ENCODE measurements at places on chromosomes 1 and 21. TPM values are rescaled to one million over a fixed set of nuclear protein-coding genes. Genes with fewer than 3 reads are reported as not detected.

The LORICRIN gene
- total RNA-seq = not detected

GRCh38 chr1:5390504-5390903 is 601.7 kb downstream of the NPHP4 start:
- peak; percentile 11 for DNase-seq

GRCh38 chr1:228085287-228085951 is 2.9 kb downstream of the ARF1 start:
- DNase-seq = no peak

GRCh38 chr1:81126989-81127581 is 673.6 kb upstream of the ADGRL2 start:
- DNase-seq = no peak

DNA sequence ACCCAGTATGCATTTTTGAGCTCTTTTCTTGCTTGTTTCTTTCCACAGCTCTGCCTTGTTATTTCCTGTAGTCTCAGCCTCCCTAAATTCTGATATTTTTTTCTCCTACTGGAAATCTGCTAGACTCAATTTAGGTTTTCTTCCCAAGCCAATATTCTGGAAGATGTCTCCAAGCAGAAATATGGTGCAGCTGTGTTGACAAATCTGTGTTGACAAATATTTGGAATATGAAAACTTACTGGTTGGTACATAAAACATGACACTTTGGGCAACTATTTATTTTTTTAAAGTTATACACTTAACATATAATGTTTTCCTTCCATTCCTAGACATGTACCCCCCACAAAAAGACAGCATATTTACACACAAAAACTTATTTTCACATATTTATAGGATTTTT is 1048.4 kb downstream of the NCAM2 start:
- no peak for DNase-seq

DNA sequence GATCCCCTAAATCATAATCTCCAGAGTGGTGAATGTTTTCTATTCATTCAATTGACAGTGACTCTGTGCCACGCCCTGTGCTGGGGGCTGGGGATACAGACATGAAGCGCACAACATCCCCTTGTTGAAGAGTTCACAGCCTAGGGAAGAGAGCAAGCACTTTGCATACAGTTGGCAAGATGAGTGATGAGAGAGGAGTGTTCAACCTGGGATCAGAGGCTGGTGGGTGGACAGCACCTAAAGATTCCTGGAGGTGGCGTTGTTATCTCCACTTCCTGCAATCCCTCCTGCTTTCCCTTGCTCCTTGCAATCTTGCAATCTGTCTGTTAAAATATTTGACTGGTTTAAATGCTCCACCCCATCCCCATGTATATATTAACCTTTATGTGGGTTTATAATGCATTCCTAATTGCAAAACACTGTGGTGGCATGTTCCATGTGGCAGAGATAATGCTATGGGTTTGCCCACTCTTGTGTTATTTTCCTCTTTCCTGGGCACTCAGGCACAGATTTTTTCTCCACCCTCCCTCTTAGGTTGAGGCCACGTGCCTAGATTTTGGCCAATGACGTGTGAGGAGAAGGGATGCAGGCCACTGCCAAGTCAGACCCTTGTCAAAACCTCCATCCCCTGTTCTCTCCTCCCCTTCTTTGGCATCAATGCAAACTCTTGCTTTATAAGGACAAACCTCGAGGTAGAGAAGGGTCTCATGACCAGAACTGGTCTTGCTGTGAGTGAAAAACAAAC is 36.2 kb upstream of the GADD45A start:
- DNase-seq = no peak
